Bronchial smooth muscle cell (primary cell): ENCODE measurements at places on chromosomes 2 and 18. TPM values are rescaled to one million over a fixed set of nuclear protein-coding genes. Genes with fewer than 3 reads are reported as not detected.

LIMS3 gene
- total RNA-seq: 0.34 and 1.6 TPM in 2 replicates

C2orf78 gene
- not detected in 2 replicates for total RNA-seq

POTEC gene
- not detected in 2 replicates for total RNA-seq

TCF23 gene
- not detected in 2 replicates for total RNA-seq

CYP26B1 gene
- 0.52 TPM in 1 of 2 replicates, not detected in the other for total RNA-seq

PROKR1 gene
- total RNA-seq: not detected in 2 replicates

UGT1A8 gene
- not detected in 2 replicates for total RNA-seq

TNFAIP6 gene
- 37.2 and 86.0 TPM in 2 replicates for total RNA-seq

RGPD3 gene
- under 0.01 TPM in 2 replicates for total RNA-seq

SCN9A gene
- 5.2 and 12.1 TPM in 2 replicates for total RNA-seq

RAB3GAP1 gene
- total RNA-seq: 74.3 and 74.7 TPM in 2 replicates

IL1A gene
- total RNA-seq: 0.09 and 0.32 TPM in 2 replicates

SPATS2L gene
- total RNA-seq: 47.3 and 63.5 TPM in 2 replicates

PIK3C3 gene
- total RNA-seq: 33.1 and 49.2 TPM in 2 replicates

TMEM185B gene
- total RNA-seq: 14.2 and 17.7 TPM in 2 replicates

ANKRD30B gene
- total RNA-seq: under 0.01 TPM in 1 of 2 replicates, not detected in the other

PPP4R3B gene
- total RNA-seq: 26.0 and 38.8 TPM in 2 replicates

GPR17 gene
- total RNA-seq: not detected in 2 replicates

SLC38A11 gene
- total RNA-seq: 0.09 and 0.47 TPM in 2 replicates

RTN4 gene
- 139 and 149 TPM in 2 replicates for total RNA-seq

SIGLEC15 gene
- 1.2 and 3.2 TPM in 2 replicates for total RNA-seq

BMP10 gene
- not detected in 2 replicates for total RNA-seq

GCG gene
- not detected in 2 replicates for total RNA-seq

SLC9A4 gene
- total RNA-seq: not detected in 2 replicates

CKAP2L gene
- 0.17 and 1.3 TPM in 2 replicates for total RNA-seq

EGR4 gene
- total RNA-seq: under 0.01 TPM in 1 of 2 replicates, not detected in the other

TAF1B gene
- total RNA-seq: 18.3 and 22.8 TPM in 2 replicates

CHRNG gene
- not detected in 2 replicates for total RNA-seq

C2orf72 gene
- total RNA-seq: 0.09 TPM in 1 of 2 replicates, not detected in the other

HES6 gene
- total RNA-seq: 0.34 and 0.47 TPM in 2 replicates

TDRD15 gene
- total RNA-seq: not detected in 2 replicates

RAB6C gene
- total RNA-seq: not detected in 2 replicates

TTR gene
- not detected in 2 replicates for total RNA-seq

RFTN2 gene
- total RNA-seq: 3.6 and 15.1 TPM in 2 replicates

FIGN gene
- 0.63 and 1.6 TPM in 2 replicates for total RNA-seq

IL1RL1 gene
- 0.17 and 0.32 TPM in 2 replicates for total RNA-seq

PGAP1 gene
- 4.4 and 5.7 TPM in 2 replicates for total RNA-seq

YWHAQ gene
- total RNA-seq: 317 and 349 TPM in 2 replicates

ACVR1C gene
- total RNA-seq: 0.16 and 0.43 TPM in 2 replicates

ITGB6 gene
- 0.09 TPM in 1 of 2 replicates, not detected in the other for total RNA-seq
